ENCODE measurements at places on chromosomes 3 and 15. TPM values are rescaled to one million over a fixed set of nuclear protein-coding genes. Genes with fewer than 3 reads are reported as not detected.

- DNase-seq = no peak
Measured at GRCh38 chr15:100731267-100732152, 129.1 kb downstream of the ASB7 start.

DNA sequence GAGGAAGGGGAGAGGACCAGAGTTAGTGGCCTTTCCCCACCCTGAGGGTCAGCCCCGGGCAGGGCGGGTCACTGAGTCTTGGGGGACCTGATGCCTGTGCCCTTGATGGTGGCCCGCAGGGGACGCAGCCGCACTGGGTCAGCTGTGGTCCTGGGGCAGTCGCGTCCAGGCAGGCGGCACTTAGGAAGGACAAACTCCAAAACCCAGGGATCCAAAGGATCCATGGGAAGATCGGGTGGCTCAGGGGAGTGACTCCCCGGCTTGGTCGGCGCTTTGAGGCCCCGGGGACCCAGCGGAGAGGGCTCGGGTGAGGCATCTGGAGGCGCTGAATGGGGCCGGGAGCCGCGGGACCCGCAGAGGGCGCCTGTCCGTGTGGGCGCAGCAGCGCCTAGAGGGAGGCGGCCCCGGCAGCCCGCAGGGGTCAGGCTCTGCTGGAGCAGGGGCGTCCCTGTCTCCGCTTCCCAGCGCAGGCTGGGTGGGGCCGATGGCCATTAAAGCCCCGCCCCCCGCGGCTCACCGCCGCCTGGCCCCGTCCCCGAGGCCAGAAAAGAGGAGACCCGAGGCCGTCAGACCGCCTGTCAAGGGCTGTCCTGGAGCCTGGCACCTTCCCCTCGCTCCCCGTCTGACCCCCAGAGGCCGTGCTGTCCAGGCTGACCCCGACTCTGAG lies 17.5 kb downstream of the CIDEC start:
- DNase-seq = no peak

DNA sequence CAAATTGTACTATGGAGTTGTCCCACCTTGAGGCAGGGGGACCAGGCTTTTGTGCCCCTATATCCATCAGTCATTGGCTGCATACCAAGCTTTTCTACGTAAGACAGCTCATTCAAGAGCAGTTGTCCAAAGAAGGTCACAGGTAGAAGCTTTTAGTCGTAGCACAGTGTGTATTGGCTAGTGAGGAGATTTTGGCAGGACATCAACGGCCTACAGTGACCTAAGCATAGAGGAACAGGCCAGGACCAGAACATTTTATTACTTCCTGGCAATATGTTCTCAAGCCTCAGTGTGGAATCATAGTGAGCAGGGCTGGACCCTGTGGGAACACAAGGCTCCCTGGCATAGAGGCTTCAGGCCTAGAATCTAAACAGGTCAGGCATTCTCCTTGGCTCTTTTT lies 105.4 kb upstream of the ANKRD28 start:
- DNase-seq = no peak

GRCh38 chr3:185187391-185187790 lies 34.5 kb upstream of the C3orf70 start:
- no peak for DNase-seq

- DNase-seq = no peak
Measured at GRCh38 chr15:85097725-85098124, 116.1 kb downstream of the PDE8A start.

DNA sequence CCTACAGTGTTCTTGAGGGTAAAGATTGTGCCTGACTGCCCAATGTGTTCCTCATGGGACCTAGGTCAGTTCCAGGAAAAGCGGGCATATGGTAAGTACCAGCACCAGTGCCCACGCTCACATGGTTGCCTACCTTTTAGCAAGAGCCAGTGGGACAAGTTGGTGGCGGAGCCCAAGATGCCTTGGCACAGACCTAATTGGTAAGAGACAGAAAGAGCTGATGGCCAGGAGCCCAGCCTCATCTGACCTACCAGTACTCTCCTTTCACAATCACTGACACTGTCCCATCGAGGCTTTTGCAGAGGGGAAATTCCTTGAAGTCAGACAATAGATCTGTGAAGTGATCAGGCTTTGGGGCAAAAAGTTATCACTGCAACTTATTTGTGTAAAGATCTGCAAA lies 98.4 kb upstream of the BCL6 start:
- no peak for DNase-seq

- no peak for DNase-seq
Measured at GRCh38 chr3:190193210-190193609, 72.5 kb upstream of the P3H2 start.

GRCh38 chr3:18307529-18307928 lies 117.6 kb downstream of the SATB1 start:
- no peak for DNase-seq

DNA sequence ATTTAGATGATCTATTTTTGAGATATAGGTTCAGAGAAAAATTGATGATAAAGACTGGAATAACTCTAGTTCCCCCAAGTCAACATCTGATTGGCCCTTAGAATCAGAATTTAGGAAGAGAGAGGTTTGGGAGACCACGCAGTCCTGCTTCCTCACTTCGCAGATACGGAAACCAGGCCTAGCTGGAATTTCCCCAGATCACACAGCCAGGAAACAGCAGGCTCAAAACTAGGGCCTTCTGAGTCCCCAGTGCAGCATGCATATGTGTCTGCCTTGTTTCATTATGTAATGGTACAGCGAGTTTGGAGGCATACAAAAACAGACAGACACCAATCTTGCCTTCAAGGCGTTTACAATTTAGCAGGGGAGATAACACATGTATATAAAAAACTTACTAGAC lies 177.1 kb upstream of the ICE2 start:
- no peak for DNase-seq

DNA sequence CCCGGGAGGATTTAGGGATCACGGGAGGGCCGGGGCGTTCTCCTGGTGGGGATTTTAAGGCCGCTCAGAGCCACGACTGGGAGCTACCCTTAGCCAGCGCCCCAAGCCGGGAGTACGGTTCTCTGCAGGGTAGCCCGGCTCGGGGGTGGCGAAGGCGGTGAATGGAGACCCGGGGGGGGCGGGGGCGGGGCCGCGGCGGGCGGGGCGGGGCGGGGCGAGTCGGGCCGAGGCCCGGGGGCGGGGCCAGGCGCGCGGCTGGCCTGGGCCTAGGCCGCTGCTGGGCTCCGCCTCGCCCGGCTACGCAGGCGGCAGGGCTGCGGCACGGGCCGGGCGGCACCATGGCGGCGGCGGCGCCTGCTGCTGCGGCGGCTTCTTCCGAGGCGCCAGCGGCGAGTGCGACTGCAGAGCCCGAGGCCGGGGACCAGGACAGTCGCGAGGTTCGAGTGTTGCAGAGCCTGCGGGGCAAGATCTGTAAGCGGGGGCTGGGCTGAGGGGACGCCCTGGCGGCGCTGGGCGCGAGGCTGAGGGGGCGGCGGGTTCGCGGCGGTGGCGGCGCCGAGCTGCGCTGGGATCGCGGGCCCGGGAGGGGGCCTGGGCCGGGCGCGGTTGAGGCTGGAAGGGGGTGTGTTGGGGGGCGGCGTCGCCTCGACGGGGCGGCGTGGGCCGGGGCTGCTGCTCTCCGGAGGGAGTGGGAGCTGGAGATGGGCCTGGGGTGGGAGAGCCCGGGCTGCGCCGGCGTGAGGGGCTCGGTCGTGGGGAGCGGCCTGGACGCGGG lies at the start of gene RASA2:
TSS of gene RASA2 (plus strand) at position 282 of the 775 bp plus-strand sequence. CDS start at position 339, 57 bp downstream.
- no peak for DNase-seq

GRCh38 chr3:159114582-159114981 lies 312.7 kb downstream of the MFSD1 start:
- DNase-seq = no peak

GRCh38 chr15:32099097-32099785 lies 68.9 kb downstream of the CHRNA7 start:
- no peak for DNase-seq

DNA sequence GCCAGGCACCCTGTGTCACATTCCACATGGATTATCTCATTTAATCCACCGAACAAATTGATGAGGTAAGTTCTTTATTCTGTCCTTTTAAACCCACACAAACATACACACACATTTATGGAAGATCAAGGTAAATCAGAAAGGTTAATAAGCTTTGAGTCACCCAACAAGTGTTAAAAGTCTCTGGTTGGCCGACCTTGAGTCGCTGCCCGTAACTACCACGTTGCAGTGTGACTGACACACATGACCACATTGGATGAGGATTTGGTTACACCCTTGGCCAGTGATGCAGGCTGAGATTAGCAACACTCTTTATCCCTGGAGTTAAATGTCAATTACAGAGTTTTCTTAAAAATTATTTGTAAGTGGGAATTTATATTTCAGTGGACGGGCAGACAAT lies 19.2 kb downstream of the FOXP1 start:
- no peak for DNase-seq

DNA sequence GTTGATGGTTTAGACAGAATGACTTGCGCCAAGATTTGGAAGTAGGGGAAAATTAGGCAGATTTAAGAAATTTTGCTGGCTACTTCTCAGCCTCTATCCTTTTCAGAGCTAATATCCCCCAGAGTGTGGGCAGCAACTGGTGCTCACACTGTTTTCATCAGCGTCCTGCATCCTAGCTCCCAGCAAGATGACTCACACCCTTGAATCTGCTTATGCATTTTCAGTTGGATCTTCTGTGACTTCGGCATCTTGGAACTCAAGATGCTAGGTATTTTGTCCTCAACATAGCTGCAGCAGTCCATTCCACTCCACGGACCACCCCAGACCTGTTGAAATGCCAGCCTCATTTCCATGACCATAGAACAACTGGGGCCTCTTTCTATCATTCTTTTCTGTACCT lies 336.1 kb upstream of the NR2F2 start:
- DNase-seq = no peak

GRCh38 chr3:128794067-128794768 lies 68.2 kb downstream of the RAB7A start:
- DNase-seq = no peak

- no peak for DNase-seq
Measured at GRCh38 chr3:57160076-57160764, 4.9 kb downstream of the IL17RD start.

GRCh38 chr3:72279631-72280041 lies 494.7 kb upstream of the PROK2 start:
- no peak for DNase-seq

- DNase-seq = no peak
Measured at GRCh38 chr15:99842071-99842470, 108.8 kb upstream of the LYSMD4 start.

DNA sequence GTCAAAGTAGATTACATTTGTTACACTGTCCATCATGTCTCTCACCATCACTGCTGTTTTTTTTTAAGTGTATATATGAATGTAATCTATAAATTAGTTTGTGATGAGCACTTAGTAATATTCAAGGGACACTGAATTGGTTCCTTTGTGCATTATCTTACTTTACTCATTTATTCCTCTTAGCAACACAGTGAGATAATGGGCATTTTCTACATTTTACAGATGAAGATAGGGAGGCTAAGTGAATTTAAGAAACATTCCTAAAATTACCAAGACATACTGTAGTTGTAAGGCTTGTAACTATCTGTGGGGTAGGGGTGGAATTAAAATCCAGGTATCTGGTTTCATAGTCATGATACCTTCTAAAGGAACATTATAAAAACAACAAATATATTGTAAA lies 33.9 kb downstream of the VPS8 start:
- DNase-seq = no peak

GRCh38 chr15:57599296-57599810 lies 7.6 kb downstream of the MYZAP start:
- no peak for DNase-seq

- no peak for DNase-seq
Measured at GRCh38 chr3:31039145-31039544, 144.7 kb upstream of the GADL1 start.

- no peak for DNase-seq
Measured at GRCh38 chr3:23301819-23302218, 98.7 kb downstream of the UBE2E2 start.

The GUCA1C gene
- not detected for total RNA-seq

The SYNPR gene
- not detected for total RNA-seq

The STAB1 gene
- 283 TPM for total RNA-seq

The ZDHHC23 gene
- total RNA-seq = 3.2 TPM

The LRRC31 gene
- not detected for total RNA-seq

The RTP3 gene
- total RNA-seq = not detected

The CLDN16 gene
- 0.37 TPM for total RNA-seq

The GP5 gene
- not detected for total RNA-seq

The MYL3 gene
- 11.7 TPM for total RNA-seq

All from omental fat pad (tissue), 4 donors.